ENCODE measurements at places on chromosomes 11 and 22. TPM values are rescaled to one million over a fixed set of nuclear protein-coding genes. Genes with fewer than 3 reads are reported as not detected.

Gene TRABD
- polyA plus RNA-seq: 17.4 TPM

Gene YAP1
- 385 TPM for polyA plus RNA-seq

- DNase-seq: no peak
Measured at GRCh38 chr22:47162865-47163264, 400.4 kb downstream of the TBC1D22A start.

DNA sequence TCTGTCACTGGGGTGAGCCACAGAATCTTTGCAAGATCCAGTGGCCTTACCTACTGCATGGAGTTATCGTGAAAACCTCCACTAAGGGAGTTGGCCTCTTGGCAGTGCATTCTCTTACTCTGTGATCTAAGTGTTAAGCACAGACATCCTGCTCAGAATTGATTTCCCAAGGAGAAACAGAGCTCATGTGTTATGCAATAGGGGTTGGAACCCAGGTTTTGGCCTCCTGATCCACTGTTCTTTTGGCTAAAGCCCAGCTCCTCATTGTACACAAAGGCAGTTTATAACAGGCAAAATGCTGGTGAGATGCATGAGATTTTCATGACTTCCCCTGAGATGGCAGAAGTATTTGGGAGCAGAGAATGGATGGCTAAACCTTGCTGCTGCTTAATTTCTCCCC is 11.8 kb downstream of the DTX4 start:
- no peak for DNase-seq

Gene MCM5
- 54.2 TPM for polyA plus RNA-seq

Gene CD81
- polyA plus RNA-seq: 656 TPM

DNA sequence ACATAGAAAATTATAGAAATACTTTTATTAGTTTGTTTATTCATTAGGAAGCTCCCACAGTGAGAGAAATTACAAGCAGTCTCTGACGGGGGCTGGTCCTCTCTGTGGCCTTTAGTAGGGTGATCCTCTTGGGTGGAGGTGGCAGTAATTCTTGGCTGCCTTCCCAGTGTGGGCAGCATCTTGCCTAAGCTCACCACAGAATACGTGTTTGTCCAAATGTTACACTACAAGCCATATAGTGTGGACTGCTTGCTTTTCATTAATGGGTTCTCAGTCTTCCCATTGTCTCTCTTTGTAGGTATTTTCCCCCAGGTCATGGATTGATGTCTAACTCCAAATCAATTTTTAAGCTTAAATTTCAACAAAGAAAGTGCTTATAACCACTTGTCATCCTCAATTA is 43.3 kb downstream of the ENDOD1 start:
- DNase-seq: no peak

Gene CHST1
- polyA plus RNA-seq: 7.3 TPM

- no peak for DNase-seq
Measured at GRCh38 chr11:62122076-62122475, 1.7 kb upstream of the INCENP start.

Gene XKR3
- not detected for polyA plus RNA-seq

Gene APOBEC3B
- polyA plus RNA-seq: 2.9 TPM

DNA sequence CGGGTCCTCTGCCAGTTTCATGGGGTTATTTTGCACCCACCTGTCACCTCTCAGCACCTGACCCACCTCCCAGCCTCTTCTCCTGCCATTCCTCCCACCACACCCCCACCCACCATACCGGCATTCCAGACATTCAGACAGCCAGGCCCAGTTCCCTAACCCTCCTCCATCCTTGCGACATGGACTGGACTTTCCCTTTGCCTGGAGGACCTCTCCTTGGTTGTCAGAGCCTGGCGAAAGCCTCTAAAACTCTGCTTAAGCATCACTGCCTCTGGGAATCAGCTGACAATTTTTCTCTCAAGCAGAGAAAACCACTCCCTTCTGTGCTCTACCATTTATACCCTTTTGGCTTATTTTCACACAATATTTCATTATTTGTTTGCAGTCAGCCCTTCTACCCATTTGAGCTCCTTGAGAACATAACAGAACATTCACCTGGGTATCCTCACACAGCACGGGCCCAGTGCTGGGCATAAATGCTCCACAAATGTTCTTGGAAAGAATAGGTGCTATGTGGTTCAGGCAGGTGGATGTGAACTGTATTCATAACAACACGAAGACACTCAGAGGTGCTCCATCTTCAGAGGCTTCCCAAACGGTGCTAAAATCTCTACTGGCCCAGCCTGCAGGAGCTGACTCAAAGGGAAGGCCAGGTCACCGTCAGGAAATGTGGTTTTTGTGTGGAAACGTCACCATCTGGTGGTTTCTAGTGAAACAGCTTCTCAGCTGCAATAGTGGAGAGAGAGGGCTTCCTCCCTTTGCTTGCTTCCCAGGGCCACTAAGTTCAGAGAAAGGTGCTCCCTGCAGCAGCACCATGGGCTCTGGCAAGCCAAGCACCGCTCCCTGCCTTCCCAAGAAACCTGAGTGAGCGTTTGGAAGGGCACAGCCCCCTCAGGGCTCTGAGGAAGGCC is 10.4 kb downstream of the SPATA19 start:
- peak; percentile 31 for DNase-seq

Gene OR8D1
- not detected for polyA plus RNA-seq

Gene ART1
- not detected for polyA plus RNA-seq

DNA sequence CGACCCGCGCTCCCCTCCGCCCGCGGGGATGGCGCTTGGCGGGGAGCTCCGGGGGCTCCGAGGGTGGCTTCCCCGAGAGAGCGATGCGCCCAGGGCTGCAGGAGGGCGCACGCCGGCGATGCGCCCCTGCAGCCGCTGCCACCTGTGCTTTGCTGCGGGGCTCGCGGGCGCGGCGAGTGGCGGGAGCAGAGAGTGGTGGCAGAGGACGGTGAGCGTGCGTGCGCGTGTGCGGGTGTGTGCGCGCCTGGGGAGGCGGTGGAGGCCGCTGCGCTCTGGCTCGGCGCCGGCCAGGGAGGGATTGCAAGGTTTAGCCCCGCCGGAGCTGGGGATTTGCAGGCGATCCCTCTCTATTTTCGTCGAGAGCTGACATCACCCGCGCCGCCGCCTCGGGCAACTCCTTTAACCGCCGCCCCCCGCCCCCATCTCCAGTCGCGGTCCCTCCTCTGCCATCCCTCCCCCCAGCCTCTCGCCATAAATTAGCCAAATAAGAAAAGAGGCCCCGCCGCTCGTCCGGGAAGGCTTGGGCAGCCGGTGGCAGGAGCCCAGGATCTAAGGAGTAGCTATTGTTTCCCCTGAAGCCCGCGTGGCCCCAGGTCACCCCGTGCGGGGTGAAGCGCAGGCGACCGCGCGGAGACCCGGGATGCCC is at the start of gene SLC1A2:
Gene SLC1A2, minus strand, starts transcription at position 375 of the 646 bp plus-strand sequence. CDS start 592 bp downstream, outside the sequence.
- DNase-seq: no peak

Gene GRK2
- 53.5 TPM for polyA plus RNA-seq

DNA sequence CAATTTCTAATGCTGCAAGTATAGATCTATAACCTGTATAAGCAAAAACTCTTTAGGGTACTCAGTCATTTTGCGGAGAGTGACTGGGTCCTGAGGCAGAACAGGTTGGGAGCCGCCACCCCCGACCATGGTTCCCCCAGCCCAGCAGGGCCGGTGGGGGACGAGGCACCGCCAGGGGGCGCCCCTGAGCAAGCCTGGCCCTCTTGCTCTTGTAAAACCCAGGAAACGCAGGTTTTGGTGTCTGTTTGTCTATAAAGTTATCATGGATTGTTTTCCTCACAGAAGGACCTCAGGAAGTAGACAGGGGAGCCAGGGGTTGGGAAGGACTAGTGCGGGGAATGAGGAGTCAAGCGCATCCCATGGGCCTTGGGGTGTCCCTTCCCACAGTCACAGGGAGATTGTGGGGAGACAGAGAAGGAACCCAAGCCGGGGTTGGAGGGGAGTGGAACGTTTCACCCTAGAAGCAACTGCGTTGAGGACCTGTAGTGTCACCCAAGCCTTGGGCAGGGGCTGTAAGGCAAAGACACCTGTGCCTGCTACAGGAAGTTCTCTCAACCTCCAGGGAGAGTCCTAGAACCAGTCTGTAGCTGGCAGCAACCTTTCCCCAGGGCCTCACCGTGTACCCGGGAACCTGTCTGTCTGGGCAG is 26.4 kb downstream of the KCTD17 start:
- no peak for DNase-seq

DNA sequence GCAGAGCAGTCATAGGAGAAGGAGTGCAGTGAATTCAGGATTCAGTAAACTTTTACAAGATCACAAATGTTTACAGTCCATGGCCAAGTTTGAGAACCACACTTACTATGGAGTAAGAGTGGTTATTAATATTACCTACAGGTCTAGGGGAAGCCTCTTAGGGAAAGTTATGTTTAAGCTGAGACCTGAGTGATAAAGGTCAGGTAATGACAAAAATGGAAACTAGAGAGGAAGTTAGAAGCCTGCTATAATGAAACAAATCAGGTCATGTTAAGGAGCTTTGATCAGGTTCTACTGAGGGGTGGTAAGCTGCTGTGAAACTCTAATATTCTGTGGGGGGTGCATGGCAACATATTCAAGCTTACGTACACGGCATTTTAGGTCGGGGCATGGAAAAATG is 32.5 kb upstream of the SLC22A9 start:
- no peak for DNase-seq

- no peak for DNase-seq
Measured at GRCh38 chr11:134580610-134580975, 168.6 kb upstream of the B3GAT1 start.

Gene NRXN2
- 6.3 TPM for polyA plus RNA-seq

- DNase-seq: no peak
Measured at GRCh38 chr11:29008481-29008880, 900.3 kb downstream of the METTL15 start.

DNA sequence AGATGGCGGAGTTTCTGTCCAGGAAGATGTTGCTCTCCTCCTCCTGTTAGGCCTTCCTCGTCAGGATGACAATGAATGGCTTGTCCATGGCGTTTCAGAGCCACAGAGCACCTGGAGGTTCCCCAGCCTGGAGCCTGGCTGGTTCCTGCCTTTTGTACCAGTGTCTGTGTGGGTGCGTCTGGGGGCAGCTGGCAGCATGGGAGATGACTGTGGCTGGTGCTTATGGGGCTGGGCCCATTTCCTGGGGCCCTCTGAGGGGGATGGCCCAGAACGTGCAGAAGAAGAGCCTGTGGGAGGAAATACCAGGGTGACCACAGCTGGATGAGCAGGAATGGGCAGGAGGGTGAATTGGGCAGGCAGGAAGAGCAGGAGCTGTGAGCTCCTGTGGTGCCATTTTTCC is 6.7 kb downstream of the SLC37A2 start:
- DNase-seq: no peak

Gene PATE4
- not detected for polyA plus RNA-seq

Gene MUC2
- polyA plus RNA-seq: 0.26 TPM

DNA sequence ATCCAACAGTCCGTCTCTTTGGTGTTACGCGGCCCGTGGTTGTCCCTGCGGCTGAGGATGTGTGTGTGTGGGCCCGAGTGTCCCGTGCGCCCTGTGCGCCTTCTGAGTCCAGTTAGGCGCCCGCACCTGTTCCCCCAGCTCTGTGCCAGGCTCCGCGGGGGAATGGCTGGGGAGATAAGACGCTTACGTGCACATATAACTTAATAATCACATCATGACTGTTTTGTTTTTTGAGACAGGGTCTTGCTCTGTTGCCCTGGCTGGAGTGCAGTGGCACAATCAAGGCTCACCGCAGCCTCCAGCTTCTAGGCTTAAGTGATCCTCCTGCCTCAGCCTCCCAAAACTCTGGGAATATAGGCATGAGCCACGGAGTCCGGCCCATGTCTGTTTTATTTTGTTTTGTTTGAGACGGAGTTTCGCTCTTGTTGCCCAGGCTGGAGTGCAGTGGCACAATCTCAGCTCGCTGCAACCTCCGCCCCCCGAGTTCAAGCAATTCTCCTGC is 817 bp downstream of the ARL2 start:
- DNase-seq: no peak

- no peak for DNase-seq
Measured at GRCh38 chr11:34540870-34541269, 27.3 kb upstream of the ELF5 start.

Gene FJX1
- 4.5 TPM for polyA plus RNA-seq

- DNase-seq: no peak
Measured at GRCh38 chr11:111793863-111794262, 27.7 kb upstream of the PPP2R1B start.

Gene CPSF7
- 97.9 TPM for polyA plus RNA-seq

GRCh38 chr11:118488480-118489109 is 38.7 kb upstream of the TTC36 start:
- peak; percentile 77 for DNase-seq

DNA sequence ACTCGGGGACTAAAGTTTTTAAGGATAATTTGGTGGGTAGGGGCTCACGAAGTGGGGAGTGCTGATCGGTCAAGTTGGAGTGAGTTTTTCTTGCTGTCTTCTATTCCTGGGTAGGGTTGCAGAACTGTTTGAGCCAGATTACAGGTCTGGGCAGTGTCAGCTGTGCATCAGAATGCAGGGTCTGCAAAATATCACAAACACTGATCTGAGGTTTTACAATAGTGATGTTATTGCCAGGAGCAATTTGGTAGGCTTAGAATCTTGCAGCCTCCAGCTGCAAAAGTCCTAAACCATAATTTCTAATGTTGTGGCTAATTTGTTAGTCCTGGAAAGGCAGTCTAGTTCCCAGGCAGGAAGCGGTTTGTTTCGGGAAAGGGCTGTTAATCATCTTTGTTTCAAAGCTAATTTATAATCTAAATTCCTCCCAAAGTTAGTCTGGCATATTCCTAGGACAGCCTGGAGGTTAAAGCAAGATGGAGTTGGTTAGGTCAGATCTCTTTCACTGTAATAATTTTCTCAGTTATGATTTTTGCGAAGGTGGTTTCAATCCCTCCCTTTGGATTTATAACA is 39.7 kb upstream of the CALCA start:
- DNase-seq: peak; percentile 6

- no peak for DNase-seq
Measured at GRCh38 chr11:121293288-121293594, 670 bp downstream of the SC5D start.

GRCh38 chr22:25840167-25840566 is 98.2 kb downstream of the MYO18B start:
- no peak for DNase-seq

DNA sequence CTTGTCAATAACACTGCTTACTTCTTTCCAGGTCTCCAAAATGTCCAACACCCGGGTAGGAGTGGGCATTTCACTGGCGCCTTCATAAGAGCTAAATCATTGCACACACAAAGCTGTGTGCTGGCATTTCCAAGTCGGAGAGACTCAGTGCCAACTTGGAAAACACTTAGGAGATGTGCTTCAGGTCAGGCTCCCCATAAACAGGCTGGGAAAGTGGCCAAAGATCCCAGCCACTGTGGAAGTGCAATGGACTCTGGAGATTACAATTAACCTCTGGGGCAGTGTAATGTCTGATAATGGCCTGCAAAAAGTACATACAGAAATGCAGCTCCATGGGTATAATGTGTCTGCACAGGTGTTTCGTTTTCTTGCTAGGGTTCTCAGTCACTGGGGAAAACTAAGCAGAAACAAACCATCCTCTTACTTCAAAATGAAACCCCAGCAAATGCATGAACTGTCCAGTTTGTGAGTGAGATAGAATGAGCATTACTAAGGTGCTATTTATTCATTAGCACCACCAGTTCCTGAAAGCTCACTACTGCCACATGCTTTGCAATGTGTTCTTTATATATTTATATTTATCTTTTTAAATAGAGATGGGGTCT is 79.0 kb downstream of the ABTB2 start:
- DNase-seq: no peak

GRCh38 chr22:44924098-44924497 is 85.7 kb downstream of the PHF21B start:
- DNase-seq: no peak

Gene KRTAP5-1
- polyA plus RNA-seq: not detected

Gene CDC45
- 24.7 TPM for polyA plus RNA-seq
